SW 1271 (cell line): ENCODE measurements at places on chromosomes 1 and 21.
A peak's percentile ranks its signal among the peaks of the same experiment; 100 is the strongest.

DNA sequence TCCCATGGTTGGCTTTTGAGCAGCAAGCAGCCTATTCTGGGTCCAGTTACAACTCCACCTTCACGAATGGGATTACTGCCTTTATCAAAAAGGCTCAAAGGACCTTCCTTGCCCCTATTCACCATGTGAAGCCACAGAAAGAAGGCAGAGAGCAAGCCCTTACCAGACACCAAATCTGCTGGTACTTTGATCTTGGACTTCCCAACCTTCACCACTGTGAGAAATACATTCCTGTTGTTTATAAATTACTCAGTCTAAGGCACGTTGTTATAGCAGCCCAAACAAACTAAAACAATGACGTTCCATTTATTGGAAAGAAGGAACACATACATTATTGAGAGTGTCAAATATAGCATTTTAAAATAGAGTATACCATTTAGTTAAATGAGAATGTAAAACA, 1557.9 kb downstream of the PLA2G4A start:
- DNase-seq = no peak

DNA sequence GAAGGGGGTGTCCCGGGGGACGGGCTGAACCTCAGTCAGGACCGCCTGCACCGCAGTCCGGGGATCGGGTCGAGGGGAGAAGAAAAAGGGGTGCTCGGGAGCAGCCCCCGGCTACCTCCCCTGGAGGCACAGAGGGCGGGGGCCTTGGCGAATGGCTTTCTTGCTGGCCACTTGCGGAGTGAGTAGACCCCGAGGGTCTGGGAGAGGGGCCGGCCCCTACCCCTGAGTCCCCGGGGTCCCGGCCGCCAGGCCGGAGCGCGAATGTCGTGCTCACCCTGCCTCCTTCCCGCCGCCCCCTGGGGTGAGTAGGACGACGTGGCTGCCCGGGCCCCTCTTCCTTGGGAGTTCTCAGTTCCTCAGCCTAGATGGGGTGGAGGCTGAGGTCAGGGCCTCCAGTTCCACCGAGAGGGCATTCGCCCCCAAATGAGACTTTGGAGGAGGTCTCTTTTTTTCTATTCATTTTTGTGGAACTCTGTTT, 113.0 kb downstream of the OSBPL9 start:
- DNase-seq = no peak

- no peak for DNase-seq
Measured at GRCh38 chr1:197980457-197980856, 63.3 kb downstream of the LHX9 start.

- no peak for DNase-seq
Measured at GRCh38 chr1:102002057-102002456, 5.3 kb upstream of the OLFM3 start.

- DNase-seq = no peak
Measured at GRCh38 chr1:192552760-192553191, 22.8 kb upstream of the RGS1 start.

DNA sequence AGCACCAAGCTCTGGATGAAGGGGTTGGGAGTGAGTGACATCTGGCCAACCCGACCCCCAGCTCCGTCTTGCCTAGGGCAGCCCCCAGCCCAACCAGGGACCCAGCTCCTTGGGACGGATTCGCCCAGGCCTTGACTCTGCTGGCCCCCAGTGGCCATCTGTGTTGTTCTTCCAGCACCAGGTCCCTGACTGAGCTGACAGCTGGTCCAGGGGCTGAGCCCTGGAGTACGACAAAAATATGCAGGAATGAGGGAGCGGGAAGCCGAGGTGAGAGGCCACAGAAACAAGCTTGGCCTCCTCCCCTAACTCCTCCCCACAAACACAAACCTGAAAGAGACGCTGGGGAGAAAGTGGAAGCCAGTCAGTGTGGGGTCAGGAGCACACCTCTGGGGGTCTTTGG, 55.0 kb upstream of the PAX7 start:
- DNase-seq = peak; percentile 29

- DNase-seq = no peak
Measured at GRCh38 chr1:113861641-113862040, 9.9 kb downstream of the PTPN22 start.

GRCh38 chr1:77475641-77476040, 193.8 kb downstream of the AK5 start:
- DNase-seq = no peak

DNA sequence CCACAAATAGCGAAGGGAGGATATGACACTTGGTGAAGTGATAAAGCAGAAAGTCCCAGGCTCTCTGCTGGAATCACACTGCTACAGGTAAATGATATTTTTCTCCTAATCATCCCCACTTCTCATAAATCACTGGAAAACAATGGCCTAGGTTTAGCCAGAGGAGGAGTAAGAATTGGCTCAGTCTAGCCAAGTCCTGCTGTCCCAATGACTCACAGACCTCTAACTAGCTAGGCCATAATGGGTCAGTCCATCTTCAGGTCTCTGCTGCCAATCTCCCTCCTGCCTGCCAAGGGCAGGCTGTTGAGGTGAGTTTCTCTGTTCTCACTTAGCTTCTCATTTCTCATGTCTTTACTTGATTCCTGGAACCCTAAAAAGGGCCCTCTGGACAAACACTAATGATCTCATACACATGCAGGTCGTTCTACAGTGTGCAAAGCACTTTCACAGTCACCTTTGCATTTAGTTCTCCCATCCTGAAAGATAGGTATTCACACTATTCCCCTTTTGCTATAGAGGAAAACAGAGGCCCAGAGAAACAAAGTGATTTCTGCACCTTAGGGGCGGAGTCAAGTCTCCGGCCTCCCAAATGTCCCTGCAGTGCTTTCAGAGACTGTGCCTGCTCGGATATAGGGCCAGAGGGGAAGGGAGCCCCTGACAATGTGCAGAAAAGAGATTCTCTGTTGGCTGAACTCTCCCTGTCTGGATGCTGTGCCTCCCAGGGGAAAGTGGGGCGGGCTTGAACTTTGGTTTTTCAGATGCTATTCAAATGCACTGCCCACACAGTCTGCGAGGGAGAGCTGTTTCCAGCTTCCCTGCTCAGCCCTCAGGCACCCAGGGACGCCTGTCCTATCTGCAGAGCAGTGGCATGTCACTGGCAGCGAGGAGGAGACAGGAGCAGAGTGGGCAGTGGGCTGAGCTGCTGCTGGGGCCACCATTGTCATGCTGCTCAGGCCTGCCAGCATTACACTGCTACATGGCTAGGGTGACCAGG, 3.9 kb upstream of the CDK18 start:
- DNase-seq = no peak

DNA sequence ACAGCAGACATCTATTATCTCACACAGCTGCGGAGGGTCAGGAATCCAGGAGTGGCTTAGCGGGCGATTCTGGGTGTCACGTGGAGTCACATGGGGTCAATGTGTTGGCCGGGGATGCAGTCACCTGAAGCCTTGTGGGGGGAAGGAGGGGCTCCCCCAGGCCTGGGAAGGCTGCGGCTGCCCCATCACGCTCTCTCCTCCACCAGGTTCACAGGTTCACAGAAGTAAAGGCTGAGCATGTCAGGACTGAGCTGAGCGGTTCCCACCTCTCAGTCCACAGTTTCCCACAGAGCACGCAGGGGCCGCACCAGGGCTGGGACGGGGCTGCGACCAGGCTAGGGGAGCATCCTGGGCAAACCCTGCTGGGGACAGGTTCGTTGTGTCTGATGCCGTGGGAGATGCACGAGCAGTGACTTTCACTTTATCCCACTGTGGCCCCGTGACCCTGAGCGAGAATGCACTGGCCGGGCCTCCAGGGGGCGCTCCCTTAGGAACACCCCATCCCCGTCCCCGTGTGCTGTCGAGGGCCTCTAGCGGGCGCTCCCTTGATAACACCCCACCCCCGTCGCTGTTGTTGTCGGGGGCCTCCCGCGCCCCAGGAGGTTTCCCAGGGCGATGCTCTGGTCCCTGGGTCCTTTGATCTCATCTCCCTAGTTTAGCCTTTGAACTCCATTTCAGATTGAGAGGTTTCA, 73.2 kb upstream of the TRAPPC10 start:
- no peak for DNase-seq

- DNase-seq = no peak
Measured at GRCh38 chr1:203158960-203159665, 16.5 kb downstream of the MYBPH start.

GRCh38 chr1:111843177-111843576, 87.5 kb downstream of the DDX20 start:
- no peak for DNase-seq

- no peak for DNase-seq
Measured at GRCh38 chr1:106526650-106527049, 529.8 kb upstream of the PRMT6 start.

DNA sequence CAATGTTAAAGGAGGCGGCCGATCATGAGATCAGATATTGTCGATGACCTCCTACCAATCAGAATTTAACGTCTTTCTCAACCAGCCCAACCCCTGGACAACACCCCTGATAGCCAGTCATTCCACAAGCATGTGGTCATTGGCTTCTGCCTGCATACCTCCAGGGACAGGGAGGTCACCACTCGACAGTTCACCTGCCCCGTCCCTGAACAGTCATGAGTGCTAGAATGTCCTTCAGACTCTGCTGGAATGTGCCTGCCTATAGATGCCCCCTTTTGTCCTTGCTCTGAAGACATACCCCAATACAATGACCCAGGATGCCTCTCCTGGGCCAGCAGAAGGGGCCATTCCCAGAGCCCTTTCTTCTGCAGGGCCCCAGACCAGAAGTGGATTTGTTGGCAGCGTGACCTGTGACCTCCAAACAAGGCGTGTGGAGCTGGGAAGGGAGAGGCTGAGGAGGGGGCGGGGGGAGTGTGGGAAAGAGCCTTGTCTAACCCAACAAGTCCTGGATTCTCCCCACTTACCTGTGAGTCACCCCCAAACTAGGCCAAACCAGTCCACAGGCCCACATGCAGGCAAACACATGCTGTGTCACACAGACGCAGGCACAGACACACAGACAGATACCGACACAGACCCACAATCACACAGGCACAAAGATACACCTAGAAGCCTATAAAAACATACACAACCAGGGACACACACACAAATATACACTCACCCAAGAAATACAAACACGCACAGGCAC, 2.2 kb downstream of the CRYBG2 start:
- DNase-seq = no peak

DNA sequence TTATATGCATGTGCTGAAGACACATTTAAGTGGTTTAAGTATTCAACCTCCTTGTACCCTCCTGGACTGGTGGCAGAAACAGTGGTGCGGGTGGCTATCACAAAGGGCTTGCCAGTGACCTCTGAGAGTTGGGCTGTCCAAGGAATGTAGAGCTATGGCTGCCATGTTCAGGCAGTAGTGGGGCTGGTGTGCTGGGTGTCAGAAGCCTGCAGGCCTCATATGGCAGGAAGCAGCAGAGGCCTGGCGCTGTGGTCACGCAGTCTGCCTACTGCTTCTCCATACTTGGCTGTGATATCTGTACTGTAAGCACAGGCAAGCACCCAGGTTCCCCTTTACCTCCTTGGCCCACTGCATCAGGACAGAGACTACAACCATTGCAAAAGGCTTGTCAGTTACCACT, 870.0 kb downstream of the LRRIQ3 start:
- DNase-seq = no peak

DNA sequence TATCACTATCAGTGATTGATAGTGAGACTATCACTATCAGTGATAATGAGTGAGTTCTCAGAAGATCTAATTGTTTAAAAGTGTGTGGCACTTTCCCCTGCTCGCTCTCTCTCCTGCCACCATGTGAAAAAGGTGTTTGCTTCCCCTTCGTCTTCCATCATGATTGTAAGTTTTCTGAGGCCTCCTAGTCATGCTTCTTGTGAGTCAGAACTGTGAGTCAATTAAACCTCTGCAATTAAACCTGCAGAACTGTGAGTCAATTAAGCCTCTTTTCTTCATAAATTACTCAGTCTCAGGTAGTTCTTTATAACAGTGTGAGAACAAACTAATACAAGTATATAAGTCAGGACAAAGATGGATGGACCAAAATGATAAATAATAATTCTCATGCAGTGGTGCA, 7.0 kb upstream of the IL23R start:
- DNase-seq = no peak

- DNase-seq = no peak
Measured at GRCh38 chr1:215556996-215557395, 10.1 kb upstream of the KCTD3 start.

DNA sequence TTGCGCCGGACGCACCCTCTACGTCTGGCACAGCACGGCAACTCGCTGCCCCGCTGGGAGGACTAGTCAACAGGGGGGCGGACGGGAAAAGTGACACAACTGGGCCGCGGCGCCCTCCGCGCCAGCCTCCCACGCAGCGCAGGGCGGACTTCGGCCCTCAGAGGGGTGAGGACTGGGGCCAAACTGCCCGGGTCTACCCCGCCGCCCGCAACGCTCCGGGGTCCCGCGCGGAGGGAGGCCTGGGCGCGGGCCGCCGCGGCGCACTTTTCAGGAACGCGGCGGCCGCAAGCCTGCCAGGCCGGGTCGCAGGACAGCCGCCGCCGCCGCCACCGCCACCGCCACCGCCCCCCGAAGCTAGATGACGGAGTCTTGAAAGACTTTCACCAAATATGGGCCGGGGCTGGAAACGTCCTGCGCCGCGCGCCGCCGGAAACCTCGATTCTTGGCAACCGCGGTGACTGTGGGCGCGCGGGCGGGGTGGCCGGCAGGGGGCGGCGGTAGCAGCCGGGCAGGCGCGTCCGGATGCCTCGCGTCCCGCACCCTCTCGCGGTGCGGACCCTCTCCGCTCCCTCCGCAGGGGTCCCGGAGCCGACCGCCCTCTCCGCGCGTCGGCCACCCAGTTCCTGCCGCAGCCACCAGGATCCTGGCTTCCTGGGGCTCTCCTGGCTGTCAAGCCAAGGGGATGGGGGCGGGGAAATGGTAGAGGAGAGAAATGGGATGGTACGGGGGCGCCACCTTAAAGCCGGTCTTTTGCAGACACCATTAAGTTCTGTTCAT, 3.7 kb upstream of the CCN1 start:
- peak; percentile 71 for DNase-seq

DNA sequence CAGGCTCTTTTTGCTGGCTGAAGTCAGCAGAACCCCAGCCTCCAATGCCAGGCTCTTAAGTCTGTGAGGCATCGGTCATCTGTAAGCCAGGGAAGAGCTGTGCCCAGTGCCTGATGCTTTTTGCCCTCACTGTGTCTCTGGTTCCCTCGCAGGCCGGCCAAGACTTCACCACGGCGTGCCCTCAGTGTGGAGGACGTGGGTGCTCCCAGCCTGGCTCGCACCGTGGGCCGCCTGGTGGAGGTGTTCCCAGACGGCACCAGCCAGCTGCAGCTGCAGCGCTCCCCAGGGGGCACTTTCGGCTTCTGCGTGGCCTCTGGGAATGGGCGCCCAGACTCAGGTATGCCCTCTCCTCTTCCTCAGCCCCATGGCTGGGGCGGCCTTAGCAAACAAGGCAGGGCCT, 32.5 kb downstream of the KIAA1614 start:
- DNase-seq = no peak

DNA sequence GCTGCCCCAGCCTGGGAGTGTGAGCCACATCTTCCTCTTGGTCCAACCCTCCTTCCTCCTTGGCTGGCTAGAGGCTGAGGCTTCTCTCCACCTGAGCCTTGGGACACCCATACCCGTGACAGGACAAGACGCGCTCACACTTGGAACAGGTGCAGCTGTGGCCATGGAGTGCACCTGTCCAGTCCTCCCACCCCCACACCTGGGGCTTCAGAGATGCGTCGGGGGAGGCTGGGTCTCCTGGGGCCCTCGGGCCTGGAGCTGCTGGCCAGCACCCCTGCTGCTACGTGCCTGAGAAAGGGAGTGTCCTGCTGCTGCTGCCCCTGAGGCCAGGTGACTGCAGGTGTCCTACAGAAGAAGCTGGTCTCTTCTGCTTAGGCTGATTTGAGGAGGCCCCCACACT, 37.0 kb upstream of the TMEM52 start:
- DNase-seq = no peak
